ENCODE measurements at places on chromosomes 1 and 21.

GRCh38 chr1:29415156-29415830, 179.0 kb downstream of the PTPRU start:
- DNase-seq = peak; percentile 6

DNA sequence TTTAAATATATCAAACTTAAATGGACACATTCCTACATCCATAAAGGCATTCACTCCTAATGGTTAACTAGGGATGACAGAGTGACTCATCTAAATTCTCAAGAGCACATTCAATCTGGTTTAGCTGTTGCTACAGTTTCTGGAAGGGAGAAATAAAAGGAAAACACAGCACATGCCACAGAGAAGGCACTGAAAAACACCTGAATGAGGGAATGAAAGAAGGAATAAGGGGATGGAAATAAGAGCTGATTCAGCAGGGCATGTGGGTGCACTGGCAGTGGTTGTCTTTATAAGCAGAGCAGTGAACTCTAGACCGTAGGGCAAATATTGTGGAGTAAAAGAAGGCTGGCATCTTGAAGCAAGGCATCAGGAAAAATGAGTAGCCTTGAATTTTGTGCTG, 79.3 kb downstream of the LHX4 start:
- DNase-seq = peak; percentile 73

GRCh38 chr1:17893891-17894631, 138.9 kb downstream of the ACTL8 start:
- peak; percentile 41 for DNase-seq

DNA sequence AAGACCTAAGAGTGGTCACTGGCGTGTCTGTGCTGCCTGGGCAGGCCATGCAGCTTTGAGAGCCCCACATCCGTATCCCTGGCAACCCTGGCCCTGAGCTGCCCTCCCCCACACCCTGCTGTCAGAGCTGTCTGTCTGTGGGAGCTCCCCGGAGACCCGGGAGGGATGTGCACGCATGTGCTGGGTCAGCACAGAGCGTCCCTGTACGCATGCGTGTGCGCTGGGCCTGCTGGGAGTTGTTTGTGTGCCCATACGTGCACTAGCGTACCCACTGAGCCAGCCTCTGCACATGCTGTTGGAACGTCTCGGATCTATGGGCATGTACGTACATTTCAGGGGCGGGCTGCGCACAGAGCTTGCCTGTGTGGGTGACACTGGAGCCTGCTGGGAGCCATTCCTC, 89.3 kb downstream of the EPHB2 start:
- no peak for DNase-seq

DNA sequence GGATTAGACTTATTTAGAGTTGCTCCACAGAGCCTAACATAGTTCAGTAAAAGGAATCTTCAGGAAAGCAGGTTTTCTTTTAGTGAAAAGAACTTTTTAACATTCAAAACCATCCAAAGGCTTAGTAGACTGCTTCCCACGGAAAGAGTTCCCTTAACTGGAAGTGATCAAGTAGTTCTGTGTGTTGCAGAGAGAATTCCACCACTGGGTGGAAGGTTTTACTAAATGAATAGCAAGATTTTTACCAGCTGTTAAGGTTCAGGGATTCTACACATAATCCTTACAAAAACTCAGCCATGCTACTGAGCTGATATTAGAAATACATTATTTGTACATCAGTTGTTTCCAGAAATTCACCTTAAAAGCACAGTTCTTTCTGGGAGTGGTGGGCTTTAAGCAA, 119.7 kb downstream of the GDAP2 start:
- peak; percentile 23 for DNase-seq

Data from EH (cell line).